ENCODE measurements at places on chromosomes 16 and 17.

- peak; percentile 33 for DNase-seq
Measured at GRCh38 chr16:69890114-69890891, 60.8 kb upstream of the CLEC18A start.

- DNase-seq: no peak
Measured at GRCh38 chr17:37717627-37718323, 27.1 kb downstream of the HNF1B start.

- DNase-seq: no peak
Measured at GRCh38 chr17:29349409-29349808, 40.8 kb upstream of the TAOK1 start.

GRCh38 chr16:82464187-82464586 lies 162.6 kb upstream of the CDH13 start:
- DNase-seq: no peak

All from HAP-1 (cell line).